ENCODE measurements at places on chromosomes 6 and 20. TPM values are rescaled to one million over a fixed set of nuclear protein-coding genes. Genes with fewer than 3 reads are reported as not detected.

TSBP1 gene
- not detected for total RNA-seq

FAM83D gene
- total RNA-seq = 3.0 TPM

ZSCAN12 gene
- 9.1 TPM for total RNA-seq

ANKRD6 gene
- 6.0 TPM for total RNA-seq

EPB41L2 gene
- 164 TPM for total RNA-seq

COL21A1 gene
- total RNA-seq = 0.14 TPM

RAMACL gene
- 5.8 TPM for total RNA-seq

FNDC11 gene
- total RNA-seq = 0.97 TPM

SRSF3 gene
- 93.8 TPM for total RNA-seq

ULBP2 gene
- not detected for total RNA-seq

OR2H2 gene
- not detected for total RNA-seq

SLA2 gene
- 10.4 TPM for total RNA-seq
